Activated CD8-positive, alpha-beta T cell treated with anti-CD3 and anti-CD28 coated beads for 36 hours (primary cell): ENCODE measurements at places on chromosomes 16 and 17. TPM values are rescaled to one million over a fixed set of nuclear protein-coding genes. Genes with fewer than 3 reads are reported as not detected.

- DNase-seq, result no peak
Measured at GRCh38 chr17:59607061-59607460, 12.6 kb upstream of the CLTC start.

DNA sequence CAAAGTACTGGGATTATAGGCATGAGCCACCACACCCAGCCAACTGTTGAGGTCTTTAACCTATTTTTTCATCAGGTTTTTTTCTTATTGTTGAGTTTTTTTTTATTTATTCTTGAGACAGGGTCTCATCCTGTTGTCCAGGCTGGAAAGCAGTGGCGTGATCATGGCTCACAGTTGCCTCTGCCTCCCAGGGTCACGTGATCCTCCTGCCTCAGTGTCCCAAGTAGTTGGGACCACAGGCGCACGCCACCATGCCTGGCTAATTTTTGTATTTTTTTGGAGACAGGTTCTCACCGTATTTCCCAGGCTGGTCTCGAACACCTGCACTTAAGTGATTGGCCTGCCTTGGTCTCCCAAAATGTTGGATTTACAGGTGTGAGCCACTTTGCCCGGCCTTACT lies 95.9 kb downstream of the BCAS3 start:
- DNase-seq, result no peak

TPSG1 gene
- total RNA-seq, result not detected

SLC2A4 gene
- 0.25 TPM for total RNA-seq

- no peak for DNase-seq
Measured at GRCh38 chr16:2364638-2365210, 24.2 kb upstream of the ABCA3 start.

DNA sequence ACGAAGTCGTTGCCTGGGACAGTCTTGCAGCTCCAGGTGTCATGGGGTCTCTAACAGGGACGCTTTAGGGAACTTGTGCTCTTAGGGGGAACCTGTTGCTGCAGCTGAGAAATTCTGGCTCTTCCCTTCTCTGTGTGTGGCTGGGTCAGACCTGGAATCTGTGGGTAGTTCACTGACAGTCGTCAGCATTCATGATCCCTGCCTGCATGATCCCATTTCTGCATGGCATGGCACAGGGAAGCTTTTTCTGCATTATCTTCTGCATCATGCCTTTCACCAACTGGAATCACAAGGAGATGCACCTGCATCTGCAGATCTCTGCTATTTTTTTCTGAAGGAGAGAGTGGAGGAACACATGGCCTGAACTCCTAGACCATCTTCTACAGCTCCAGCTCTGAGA lies 85.6 kb downstream of the SOX9 start:
- DNase-seq, result no peak

SSTR5 gene
- total RNA-seq, result not detected

- no peak for DNase-seq
Measured at GRCh38 chr17:67011527-67012175, 32.7 kb upstream of the CACNG1 start.

DNA sequence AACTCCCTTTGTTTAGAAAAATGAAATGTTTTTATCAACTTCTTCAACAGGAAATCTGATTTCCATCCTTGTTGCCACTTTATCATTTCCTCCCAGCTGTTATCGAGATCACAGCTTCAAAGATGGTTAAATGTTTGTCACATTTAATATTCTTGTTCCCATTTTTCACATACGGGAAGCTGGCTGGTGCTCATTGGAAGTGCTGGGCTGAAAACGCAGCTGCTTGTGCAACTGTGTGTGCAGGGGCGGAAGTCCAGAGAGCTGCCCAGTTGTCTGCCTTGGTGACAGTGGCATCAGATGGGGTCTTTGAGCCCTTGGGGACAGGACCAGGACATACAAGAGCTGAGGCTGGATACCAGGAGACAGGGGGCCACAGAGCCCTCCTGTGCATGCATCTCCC lies 549.2 kb upstream of the CDH11 start:
- DNase-seq, result no peak

DNA sequence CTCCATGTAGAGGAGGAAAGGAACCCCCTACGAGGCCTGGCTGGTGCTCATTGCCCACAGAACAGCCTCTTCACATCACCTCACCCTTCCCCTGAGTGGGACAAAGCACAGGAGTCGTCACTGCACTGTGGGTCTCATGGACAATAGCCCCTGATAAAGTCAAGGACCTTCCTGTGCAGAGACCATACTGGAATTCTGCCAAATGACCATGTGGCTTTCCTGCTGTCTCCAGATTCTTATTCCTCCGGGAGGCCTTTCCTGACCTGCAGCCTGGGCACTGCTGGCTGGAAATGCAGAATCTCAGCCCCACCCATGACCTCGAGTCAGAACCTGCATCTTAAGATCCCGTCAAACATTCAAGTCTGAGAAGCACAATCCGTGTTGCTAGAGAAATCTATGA lies 60.5 kb upstream of the ERN1 start:
- no peak for DNase-seq

GRCh38 chr17:1029922-1030644 lies 33.2 kb downstream of the TIMM22 start:
- no peak for DNase-seq

DNA sequence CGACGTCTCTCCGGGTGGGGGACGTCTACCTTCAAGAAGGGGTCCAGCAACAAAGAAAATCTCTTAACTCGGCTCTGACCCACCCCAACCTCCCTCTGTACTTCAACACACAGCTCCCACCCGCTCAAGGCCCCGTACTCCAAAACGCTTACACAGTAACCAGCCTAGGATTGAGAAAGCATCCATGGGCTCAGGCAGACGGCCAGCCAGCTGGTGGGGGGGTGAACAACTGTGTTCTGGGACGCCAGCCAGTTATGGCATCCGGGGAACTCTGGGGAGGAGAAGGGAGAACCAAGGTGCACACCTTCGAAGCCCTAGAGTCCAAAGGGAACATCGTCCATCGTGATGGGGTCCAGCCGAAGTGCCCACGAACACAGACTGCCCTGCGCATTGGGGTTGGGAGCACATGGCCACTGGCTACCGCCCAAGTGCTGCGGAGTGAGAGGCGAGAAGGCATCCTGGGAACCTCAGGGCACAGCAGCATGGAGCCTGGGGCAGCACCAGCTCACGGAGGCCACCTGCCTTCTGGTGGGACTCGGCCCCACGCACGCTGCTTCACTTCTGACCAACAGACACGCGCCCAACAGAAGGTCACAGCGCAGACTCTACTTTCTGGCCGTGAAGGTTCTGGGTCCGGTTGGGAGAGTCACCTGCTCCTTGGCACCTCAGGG lies 14.3 kb downstream of the SLC16A3 start:
- no peak for DNase-seq

GRCh38 chr17:47967607-47968252 lies 3.2 kb upstream of the CDK5RAP3 start:
- DNase-seq, result no peak

GRCh38 chr16:84434800-84435199 lies 66.5 kb downstream of the ATP2C2 start:
- no peak for DNase-seq

AP1G1 gene
- 53.9 TPM for total RNA-seq

DNA sequence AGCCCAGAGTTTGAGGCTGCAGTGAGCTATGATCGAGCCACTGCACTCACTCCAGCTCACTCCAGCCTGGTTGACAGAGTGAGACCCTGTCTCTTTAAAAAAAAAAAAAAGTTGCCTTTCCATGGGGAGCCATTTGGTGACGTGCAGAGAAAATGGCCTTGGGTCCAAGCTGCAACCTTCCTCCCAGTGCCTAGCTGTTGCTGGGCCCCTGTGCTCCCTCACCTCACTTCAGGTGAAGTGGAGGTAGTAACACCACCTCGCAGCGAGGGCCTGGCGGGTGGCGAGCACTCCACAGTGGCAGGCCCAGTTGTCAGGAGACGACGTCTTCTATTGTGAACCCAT lies 17.4 kb downstream of the SYT17 start:
- DNase-seq, result no peak

GRCh38 chr16:4984174-4984990 lies 26.3 kb downstream of the SEC14L5 start:
- no peak for DNase-seq

NPIPB8 gene
- total RNA-seq, result not detected

SULT1A4 gene
- total RNA-seq, result 1.6 TPM

DNA sequence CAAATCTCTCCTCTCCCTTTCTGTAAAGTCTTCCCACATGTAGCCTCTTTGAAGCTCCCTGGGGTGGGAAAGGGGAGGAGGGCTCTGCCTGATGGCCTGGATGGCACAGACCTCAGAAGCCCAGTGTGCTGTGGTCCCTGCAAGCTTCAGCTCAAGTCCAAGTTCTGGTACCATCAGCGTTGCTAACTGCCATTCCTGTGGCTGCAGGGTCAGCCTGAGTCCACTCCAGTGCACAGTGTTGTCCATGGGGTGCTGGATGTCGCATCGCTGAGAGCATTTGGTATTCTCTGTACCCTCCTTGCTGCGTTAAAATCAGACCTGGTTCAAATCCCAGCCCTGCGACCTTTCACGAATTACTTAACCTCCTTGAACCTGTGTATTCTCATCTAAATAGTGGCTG lies 105.1 kb downstream of the RAB11FIP4 start:
- no peak for DNase-seq

DNA sequence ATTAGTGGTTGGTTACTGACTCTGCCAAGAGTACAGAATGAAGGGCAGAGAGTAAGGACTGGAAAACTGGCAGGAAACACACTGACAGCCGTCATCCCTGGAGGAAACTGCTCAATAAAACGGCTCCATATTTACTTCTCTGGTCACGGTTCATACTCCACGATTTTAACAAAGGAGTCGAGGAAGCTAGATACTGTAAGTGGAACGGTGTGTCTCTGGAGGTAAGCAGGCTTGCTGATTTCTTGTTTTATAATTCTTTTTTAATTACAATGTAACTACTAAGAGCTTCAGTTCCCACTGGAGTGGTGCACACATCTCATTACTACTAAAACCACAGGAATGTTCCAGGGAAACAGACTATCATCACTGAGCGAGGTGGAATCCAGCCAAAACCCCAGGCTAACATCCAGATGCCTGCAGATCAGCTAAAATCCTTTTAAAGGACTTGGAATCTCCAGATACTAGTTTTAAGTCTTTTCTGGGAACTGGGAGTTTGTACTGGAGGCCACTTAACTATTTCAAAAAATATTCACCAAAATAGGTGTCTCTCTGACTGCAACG lies 17.8 kb downstream of the SERPINF1 start:
- no peak for DNase-seq

GRCh38 chr17:41977991-41978390 lies 11.4 kb downstream of the CNP start:
- DNase-seq, result no peak

- no peak for DNase-seq
Measured at GRCh38 chr17:28746611-28747050, 2.8 kb downstream of the TRAF4 start.

- no peak for DNase-seq
Measured at GRCh38 chr17:74424657-74425056, 7.2 kb upstream of the GPRC5C start.

KRT40 gene
- total RNA-seq, result not detected
